ENCODE measurements at places on chromosomes 2 and 18. TPM values are rescaled to one million over a fixed set of nuclear protein-coding genes. Genes with fewer than 3 reads are reported as not detected.

CCDC74A gene
- 14.9 TPM for total RNA-seq

TRAPPC8 gene
- 49.9 TPM for total RNA-seq

CRYBA2 gene
- total RNA-seq: not detected

METTL21A gene
- total RNA-seq: 55.0 TPM

CYS1 gene
- total RNA-seq: 0.13 TPM

PROM2 gene
- total RNA-seq: 3.8 TPM

PID1 gene
- 3.3 TPM for total RNA-seq

GKN1 gene
- not detected for total RNA-seq

CHST9 gene
- total RNA-seq: 25.3 TPM

SNORC gene
- total RNA-seq: 2.1 TPM

RGPD3 gene
- total RNA-seq: 0.17 TPM

CNGA3 gene
- not detected for total RNA-seq

NFATC1 gene
- 6.6 TPM for total RNA-seq

G6PC2 gene
- not detected for total RNA-seq

POTEI gene
- total RNA-seq: 0.20 TPM

PLGLB2 gene
- total RNA-seq: not detected

AGXT gene
- total RNA-seq: not detected
